ENCODE measurements at places on chromosomes 6 and 20.

DNA sequence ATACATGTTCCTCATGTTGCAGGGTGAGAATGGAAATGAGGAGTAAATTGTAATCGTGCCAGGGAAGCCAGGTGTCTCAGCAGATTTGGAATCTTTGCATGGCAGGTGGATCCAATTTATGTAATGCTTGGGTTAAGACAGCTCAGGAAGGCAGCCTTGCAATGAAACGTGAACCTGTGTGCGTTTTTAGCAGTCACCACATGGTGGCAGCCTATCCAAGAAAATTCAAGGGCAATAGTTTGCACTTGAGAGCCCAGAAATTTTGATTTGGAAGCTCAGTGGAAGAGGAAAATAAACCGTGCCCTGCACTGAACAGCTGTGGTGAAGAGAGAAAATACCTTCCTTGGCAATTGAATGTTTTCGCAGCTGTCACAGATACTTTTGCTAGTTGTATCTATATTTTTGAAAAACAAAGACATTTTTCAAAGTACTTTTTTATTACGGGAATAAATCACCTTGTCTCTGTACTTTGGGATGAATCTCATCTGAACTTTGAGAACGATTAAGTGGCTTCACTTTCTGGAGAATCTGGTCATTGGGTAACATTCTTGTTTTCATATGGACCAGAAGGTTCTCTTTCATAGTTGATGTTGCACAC, 26.5 kb downstream of the MTHFD1L start:
- peak; percentile 58 for DNase-seq

GRCh38 chr20:19838468-19838867, 80.4 kb downstream of the RIN2 start:
- no peak for DNase-seq

DNA sequence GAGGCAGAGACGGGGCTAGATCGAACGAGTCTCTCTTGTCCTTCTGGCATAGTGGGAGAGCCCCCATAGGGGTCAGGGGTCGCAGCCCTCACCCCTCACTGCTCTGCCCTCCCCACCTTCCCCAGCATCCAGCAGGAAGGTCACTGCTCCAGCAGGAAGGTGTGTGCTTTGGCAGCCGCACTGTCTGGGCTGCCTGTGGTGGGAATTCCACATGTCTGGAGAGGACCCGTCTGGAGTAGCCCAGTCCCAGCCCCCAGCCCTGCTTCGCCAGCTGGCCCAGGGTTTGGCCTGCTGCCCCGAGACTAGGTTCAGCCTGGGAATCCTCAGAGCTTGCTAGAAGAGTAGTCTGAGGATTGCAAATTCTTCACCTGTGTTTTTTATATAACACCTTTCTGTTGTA, 2.5 kb upstream of the R3HDML start:
- DNase-seq = no peak

DNA sequence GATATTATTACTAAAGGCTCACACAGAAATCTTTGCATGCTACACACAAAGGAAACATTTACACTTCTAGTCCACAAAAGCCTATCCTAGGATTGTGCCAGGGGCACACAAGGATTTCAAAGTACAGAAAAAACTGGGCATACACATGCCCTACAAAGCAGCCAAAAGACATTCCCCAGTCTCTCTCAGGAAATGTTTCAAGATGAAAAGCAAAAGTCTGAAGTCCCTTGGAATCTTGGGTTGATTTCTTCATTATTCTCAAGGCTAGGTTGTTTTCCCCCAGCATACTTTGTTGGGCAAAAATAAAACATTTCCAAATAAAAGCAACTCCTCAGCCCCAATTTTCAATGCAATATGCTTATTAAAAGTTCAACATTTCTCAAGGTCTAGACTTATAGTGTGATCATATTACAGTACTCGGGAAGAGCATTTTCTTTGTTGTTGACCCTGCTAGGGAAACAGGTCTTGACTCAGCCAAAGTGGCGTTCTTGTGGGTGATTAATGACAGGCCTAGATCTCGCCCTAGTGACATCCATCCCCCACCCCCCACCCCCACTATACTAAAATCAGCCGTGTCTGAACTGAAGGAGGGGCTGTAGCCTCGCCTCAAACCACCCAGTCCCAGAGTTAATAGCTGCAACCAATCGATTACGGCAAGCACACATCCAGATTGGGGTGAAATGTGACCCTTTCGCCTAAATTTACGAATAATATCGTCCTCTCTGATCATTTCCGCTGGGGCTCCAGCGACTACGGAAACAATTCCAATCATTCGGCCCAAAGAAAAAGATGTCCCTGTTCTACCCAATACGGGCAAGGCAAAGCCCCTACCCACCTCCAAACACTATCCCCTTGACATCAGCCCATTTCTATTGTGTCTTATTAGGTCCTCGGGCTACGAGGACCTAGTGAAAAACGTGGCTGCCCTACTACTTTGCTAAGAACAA, 1.4 kb downstream of the AKIRIN2 start:
- DNase-seq = peak; percentile 12

DNA sequence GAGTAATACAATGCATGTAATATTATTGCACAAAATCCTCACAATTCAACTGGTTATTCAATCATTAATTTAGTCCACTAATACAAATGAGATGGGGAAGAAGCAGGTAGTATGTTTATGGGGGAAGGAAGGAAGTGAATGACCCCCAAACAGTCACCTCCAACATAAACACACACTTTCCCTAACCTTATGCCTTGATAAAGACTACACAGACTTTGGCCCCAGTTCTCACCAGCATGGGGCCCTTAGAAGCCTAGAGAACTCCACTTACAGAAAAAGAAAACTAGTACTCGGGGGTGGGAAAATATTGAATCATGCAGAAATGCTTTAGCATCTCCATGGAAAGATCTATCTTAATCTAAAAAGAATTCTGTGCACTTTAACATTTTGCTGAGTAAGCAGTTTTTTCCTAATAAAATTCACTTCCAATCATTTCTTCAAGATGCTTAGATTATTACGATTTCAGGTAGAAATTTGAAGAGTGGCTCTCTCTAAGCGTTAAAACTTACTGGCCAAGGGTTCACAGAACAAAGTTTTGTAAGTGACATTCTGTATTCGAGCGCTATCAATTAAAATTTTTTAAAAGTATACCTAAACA, 18.8 kb downstream of the ARHGAP18 start:
- DNase-seq = no peak

- DNase-seq = no peak
These were observed 100.6 kb upstream of the MLIP start for GRCh38 chr6:54010340-54011276.

DNA sequence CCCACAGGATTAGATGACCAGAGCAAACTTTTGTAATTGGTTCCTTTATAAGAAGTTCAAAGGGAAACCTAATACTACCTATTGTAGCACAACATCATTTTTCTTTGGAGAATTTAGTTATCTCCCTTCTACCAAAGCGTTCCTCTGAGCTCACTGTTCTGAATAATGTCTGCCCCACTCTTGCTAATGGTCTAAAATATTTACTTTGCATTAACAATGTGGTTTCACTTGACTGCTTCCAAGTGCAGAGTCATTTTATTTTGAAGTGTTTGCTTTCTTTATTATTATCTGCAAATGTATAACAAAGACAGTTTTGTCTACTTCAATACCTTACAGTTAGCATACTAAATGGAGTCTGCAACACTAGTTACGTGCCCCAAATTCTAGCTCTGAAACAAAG, 15.0 kb downstream of the TRAPPC3L start:
- DNase-seq = no peak

DNA sequence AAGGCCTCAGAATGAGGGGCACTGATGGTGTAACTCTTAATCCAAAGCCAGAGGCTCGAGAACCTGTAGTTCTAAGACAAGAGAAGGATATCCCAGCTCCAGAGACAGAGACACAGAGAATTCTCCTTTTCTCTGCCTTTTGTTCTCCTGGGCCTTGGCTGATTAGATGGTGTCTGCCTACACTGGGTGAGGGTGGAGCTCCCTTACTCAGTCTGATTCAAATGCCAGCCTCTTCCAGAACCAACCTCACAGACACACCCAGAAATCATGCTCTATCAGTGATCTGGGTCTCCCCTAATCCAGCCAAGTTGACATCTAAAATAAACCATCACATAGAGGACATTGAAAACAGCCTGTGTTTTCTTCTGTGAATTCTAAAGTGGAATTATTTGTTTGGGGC, 68.0 kb upstream of the SMIM28 start:
- DNase-seq = no peak

- DNase-seq = no peak
These were observed 662.4 kb downstream of the UTRN start for GRCh38 chr6:144947398-144947976.

GRCh38 chr6:124294574-124295200, 491.0 kb downstream of the NKAIN2 start:
- DNase-seq = no peak

DNA sequence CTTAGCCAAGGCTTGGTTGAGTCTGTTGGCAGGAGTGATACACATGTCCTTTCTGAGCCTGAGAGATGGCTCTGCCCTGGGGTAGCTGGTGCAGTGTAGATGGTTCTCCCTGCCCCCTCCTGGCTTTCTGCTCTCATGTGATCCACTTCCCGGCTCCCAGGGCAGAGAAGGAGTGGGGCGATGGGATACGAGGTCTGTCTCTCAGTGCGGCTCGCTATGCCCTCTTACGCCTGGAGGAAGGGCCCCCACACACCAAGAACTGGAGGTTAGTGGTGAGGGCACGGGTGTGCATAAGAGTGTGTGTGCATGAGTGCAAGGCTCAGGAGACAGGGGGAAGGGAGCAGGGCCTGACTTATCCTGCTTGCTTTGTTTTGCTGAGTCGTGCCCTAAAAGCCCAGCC, 18.8 kb downstream of the SLC12A5 start:
- DNase-seq = no peak

- DNase-seq = no peak
These were observed 35.1 kb upstream of the FAM83C start for GRCh38 chr20:35327074-35327976.

- DNase-seq = no peak
These were observed 31.2 kb downstream of the CRISP1 start for GRCh38 chr6:49835140-49835539.

- no peak for DNase-seq
These were observed 81.4 kb upstream of the ARID1B start for GRCh38 chr6:156695742-156696141.

DNA sequence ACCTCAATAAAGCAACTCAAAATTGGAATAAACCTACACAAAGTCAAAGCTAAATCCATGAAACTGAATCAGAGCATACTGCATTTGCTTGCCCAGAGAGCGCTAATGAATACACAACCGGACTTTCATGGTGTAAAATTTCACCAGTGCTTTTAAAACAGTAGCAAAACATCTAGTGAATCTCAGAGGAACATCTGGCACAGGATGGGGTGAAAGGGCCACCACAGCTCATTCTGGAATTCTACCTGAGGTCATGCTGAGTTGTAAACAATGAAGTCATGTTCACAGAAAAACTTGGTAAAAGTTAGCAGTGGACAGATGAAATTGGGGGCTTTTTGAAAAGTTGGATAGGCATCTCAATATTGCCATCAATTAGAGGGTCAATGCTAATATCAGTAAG, 125.6 kb upstream of the STXBP5 start:
- DNase-seq = no peak

DNA sequence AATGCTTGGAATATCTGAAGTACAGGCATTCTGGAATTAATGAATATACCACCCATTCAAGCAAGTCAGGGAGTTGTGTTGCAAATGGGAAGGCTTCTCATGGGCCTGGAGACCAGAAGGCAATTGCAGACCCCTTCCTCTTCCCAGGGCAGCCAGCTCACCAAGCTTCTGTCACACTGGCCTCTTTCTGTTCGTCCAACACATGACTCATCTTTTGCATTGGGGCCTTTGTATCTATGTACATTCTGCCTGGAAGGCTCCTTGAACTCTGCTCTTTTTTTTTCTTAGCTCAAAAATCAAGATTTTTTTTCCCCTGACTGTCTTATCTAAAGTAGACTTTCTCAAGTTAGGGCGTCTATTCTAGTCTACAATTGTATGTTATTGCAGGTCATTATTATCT, 132.9 kb upstream of the MYLIP start:
- DNase-seq = no peak

DNA sequence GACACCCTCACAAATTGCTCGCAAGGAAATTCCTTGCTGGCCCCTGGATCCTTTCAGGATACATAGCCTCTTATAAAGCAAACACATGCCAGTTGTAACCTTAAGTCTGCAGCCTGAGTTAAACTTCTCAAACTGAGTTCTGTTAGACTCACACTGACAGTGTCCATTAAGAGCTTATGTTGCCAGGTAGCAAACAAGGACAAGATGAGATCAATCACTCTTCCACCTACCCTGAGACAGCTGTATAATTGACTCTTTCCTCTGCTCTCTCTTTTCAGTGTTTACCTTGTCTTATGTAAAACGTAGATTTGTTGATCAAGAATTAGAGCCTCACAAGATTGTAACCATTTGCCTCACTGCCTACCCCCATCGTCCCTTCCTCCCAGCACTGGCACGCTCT, 359.8 kb downstream of the EPM2A start:
- no peak for DNase-seq

DNA sequence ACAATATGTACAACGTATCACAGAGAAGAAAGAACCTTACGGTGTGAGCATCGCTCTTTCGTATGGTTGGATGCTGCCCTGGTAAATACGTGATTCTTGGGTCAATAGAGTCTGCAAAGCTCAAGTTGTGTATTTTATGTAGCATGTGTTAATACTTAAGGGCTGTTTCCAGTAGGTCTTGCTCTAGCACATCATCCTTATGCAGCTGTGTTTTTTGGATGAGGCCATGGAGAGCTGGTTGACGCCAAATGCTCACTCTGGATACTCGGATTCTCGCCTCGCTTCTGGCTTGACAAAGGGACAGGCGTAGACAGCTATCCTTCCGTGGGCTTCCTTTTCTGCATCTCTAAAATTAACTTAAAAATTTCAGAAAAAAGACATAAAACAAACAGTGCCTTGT, 38.9 kb downstream of the SNRNP48 start:
- no peak for DNase-seq

DNA sequence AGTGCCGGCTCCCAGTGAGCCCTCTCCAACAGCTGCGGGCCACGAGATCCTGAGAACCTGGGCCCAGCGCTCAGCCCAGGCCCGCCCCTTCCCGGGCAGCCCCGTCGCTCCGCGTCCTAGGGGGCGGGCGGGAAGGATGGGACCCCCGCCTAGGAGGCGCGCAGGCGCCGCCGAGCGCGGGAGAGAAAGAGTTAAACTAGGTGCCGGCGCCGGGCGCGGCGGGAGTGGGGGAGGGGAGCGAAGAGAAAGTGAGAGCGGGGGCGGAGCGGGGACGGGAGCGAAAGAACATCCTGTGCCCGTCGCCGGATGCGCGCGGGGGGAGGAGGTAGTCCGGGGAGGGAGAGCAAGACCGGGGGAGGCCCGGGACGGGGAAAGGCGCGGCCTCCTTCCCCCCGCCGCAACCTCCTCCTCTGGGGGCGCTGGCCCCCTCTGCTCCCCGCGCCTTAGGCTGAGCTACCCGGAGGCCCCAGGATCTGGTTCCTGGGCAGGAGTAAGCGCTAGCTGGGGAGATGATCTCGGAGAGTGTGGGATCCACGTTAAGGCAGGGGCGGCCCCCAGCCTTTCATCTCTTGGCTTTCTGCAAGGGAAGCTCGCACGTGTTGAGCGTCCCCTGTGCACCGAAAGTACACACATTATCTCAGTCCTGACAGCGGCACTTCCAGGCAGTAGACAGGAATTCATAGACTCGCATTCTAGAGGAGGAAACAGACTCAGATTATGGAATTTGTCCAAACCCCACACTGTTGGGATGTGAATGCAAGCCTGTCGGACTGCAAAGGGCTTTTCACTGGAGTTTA, 4.9 kb upstream of the ARMC12 start:
- peak; percentile 75 for DNase-seq

GRCh38 chr20:48995589-48995988, 50.5 kb upstream of the CSE1L start:
- no peak for DNase-seq

- no peak for DNase-seq
These were observed 50.8 kb downstream of the IL22RA2 start for GRCh38 chr6:137122612-137123011.

GRCh38 chr6:137973201-137973600, 106.1 kb downstream of the TNFAIP3 start:
- no peak for DNase-seq

All from anterior cingulate cortex (tissue), 58 donors.